ENCODE measurements at places on chromosomes 2 and 18.

GRCh38 chr2:85591563-85591962 is 4.0 kb upstream of the RNF181 start:
- DNase-seq = no peak

DNA sequence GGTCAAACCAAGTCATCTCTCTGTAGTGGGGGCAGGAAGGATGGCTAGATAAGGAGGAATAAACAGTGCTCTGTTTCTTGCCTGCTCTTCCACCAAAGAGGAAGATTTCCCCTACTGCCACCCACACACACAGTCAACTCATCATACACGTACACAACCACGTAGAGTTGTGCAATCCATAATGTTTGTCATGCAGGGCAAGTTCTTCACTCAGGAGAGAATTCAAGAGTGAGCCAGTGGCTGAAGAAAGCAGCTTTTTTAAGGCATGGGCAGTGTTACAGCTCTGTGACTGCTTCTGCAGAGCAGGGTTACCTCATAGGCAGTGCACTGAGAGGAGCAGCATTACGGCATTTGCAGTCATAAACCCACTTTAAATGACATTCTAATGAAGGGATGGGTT is 283.0 kb downstream of the RND3 start:
- DNase-seq = no peak

DNA sequence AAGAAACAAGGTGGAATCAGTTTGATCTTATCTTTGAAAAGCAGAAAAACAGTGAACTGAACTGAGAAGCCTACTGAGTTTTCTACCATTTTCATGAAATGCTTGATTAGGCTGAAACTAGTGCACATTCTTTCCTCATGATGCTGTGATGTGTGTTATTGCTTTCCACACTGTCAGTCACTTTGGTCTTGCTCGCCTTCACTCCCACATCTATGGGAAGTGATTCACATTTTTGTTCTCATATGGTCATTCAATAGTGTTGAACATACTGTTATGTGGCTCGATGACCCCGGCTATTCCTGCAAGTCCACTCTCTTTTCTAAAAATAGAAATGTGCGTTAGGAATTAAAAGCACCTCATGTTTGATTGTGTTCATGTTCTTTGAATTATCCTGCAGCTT is 129.7 kb downstream of the TGIF1 start:
- DNase-seq = no peak

GRCh38 chr2:109208071-109208950 is 79.3 kb downstream of the SH3RF3 start:
- DNase-seq = no peak

- no peak for DNase-seq
Observed at GRCh38 chr18:76466410-76466991, 28.5 kb downstream of the ZNF516 start.

DNA sequence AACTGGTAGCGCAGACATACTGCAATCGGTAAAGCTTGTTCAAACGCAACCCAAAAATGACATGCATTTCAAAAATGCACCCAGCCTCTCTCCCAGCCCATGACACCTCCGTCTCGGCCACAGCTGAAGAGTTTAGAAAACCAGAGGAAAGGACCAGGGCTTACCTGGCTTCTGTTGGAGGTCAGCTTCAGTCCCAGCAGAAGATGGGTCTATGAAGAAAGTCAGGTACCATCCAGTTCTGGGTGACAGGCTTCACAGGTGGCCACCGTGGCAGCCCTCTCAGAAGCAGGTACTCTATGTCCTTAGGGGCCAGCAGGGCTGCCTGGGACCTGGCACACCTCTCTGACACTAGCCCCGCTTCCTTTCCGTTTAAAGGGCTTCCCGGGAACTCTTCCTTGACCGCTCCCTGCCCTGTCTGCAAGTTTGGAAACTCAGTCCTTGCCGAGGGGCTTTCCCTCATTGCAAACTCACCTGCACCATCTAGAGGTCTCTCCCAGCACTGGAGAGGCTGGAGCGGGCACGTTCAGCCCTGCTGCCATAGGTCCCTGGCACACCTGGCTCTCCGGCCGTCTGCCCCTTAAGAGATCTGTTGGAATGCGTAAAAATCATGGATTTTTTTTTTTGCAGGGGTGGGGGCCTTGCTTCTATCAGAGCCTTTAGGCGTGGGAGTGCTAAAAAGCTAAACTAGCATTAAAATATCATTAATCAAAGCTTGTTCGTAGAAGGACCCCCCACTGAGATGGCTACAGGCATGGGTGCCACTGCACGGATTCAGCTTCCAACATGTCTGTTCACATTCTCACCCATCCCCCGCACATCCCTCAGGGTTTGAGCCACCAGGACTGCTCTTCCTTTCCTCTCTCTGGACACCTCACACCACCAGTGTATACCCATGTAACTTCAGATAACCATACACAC is at the start of gene EDAR:
EDAR (minus strand) TSS at position 425 of the 918 bp plus-strand sequence. CDS start 58,206 bp downstream, outside the sequence.
- DNase-seq = no peak

DNA sequence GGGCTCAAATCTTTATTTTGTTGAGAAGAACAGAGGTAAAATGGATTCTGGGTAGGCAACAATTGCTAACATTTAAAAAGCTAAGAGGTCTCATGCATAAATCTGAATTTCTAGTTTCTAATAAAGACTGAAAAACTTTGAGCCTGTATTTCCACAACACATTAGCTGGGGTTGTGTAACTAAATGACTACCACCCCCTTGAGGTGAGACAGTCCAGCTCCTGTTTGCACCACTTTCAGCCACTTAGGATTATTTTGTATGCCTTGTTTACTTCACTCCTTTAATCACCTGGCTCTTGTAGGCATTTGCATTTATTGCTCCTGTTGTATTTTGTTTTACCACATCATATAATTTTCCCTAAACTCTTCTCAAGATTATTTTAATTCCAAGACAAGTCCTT is 376.6 kb downstream of the PTH2R start:
- no peak for DNase-seq

DNA sequence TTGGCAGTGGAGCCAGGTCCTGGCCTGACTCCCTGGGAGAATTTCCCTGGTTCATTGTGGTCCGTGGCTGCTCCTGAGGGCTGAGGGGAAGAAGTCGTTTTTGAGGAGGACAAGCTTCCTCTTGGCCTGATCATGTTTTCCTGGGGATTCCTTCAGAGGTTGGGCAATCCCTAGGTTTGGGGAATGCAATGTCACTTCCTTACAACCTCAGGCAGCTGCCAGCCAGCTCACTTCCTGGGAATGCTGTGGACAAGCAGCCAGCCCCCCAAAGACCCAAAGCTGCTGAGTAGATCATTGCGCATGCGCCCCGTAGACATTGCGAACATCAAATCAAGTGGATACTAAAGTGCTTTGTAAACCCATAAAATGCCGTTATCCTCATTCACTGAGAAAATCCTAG is 7.7 kb upstream of the DNMT3A start:
- DNase-seq = no peak

DNA sequence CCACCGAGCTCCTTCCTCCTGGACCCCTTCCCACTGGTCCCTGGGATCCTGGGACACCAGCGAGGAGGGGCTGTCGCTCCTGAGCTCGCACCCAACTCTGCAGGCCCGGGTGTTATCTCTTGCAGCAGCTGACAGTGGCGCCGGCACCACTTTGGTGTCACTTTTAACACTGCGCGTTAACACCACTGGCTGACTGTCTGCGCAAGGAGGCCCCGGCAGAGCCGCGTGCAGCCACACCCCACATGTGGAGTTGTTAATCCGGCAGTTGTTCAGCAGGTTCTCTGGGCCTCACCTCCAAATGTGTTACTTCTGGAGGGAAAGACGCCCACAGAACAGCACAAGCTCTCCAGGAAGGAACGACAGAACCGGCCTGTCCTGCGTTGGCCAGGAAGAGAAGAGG is 155.0 kb upstream of the GLI2 start:
- no peak for DNase-seq

- no peak for DNase-seq
Observed at GRCh38 chr2:190912726-190913125, 32.1 kb downstream of the GLS start.

DNA sequence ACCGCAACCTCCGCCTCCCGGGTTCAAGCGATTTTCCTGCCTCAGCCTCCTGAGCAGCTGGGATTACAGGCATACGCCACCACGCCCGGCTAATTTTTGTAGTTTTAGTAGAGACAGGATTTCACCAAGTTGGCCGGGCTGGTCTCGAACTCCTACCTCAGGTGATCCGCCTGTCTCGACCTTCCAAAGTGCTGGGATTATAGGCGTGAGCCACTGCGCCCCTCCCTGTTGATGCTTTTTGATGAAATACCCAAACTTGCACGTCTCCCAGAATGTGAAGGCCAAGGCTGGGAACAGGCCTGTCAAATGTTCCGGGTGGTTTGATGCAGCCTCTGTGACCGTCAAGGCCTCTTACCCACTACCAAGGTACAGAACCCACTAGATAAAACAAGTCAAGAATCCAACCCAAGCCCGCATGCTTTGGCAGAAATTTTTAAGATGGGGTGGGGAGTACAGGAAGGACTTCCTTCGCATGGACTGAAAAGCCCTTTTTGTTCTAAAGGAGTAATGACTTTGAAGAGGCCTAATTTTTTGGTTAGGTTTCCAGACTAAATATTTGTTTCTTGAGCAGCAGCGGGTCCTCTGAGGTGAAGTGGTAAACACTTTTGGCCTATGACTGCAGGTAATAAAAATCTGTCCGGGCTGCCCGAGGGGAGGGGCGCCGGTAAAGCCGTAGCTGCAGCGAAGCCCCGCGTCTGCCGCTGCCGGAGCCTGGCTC is 3.7 kb upstream of the EVX2 start:
- DNase-seq = no peak

GRCh38 chr18:1797235-1797634 is 774.1 kb downstream of the METTL4 start:
- no peak for DNase-seq

GRCh38 chr2:42376758-42377157 is 15.7 kb upstream of the COX7A2L start:
- DNase-seq = no peak

DNA sequence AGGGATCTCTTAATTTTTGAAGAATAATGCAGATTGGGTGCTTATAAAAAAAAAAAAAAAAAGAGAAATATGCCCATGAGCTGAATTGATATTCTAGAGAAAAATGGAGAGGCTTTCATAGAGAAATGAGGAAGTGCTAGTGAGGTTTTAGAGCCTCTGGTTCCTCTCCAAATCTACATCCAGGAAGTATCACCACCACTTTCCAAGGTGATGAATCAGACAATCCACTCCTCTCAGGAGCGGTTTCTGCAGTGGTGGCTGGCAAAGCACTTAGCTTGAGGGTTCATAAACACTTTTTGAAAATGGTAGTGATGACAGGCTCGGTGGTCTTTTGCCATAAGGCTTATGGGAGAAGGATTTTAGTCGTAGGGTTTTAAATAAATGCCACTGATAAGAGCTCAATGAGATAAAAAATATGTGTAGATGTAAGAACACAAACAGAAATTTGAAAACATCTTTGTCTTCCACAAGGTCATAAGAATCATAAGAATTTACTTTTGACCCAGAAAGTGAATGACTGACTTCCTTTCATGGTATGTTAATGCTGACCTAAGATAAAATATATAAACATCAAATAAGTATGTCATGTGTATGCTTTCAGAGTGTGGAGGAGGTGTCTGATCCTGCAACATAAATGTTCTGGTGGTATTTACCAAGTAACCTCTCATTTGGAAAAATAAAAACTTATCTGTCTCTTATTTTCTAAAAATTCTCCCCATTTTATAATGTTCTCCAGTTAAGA is 42.1 kb upstream of the DSG1 start:
- no peak for DNase-seq

GRCh38 chr2:236828820-236829219 is 256.9 kb upstream of the COPS8 start:
- no peak for DNase-seq

DNA sequence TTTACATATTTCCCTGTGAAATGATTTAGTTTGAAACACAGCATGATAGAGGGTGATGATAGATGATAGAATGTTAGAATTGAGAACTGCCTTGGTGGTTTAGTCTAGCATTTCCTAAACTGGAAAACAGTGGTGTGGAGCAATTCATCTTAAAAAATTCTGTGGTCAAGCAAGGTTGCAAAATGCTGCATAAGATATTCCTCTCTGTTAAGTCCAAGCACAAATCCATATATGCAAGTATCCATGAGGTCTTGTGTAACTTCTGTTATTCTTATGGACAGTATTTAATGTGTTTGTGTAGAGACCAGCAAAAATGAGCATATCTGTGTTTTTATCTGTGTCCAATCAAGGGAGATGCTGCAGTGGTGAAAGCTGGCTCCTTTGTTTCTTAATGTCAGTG is 30.0 kb downstream of the CPS1 start:
- DNase-seq = no peak

- no peak for DNase-seq
Observed at GRCh38 chr2:109069331-109070194, 59.4 kb upstream of the SH3RF3 start.

GRCh38 chr2:211766689-211767088 is 771.9 kb downstream of the ERBB4 start:
- no peak for DNase-seq

- no peak for DNase-seq
Observed at GRCh38 chr18:29457316-29457889, 1280.5 kb upstream of the CDH2 start.

DNA sequence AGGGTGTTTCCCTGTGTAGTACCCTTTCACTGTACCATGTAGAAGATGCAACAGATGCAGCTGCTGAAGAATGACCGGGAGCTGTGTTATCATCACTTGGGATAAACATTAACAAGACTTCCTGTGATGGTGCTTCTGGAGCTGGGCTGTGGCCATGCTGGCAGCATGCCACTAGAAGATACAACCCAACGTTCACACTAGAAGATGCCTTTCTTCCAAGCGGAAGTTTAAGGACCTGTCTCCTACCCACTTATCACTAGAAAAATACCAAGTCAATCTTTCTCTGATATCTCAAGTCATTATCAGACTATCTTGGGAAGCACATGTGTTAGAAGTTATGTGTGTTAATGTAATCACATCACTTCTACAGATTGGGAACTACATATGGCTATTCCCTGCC is 953.5 kb downstream of the CNTNAP5 start:
- DNase-seq = no peak

- DNase-seq = no peak
Observed at GRCh38 chr18:59810183-59810582, 89.6 kb upstream of the PMAIP1 start.

GRCh38 chr2:137220438-137220993 is 455.2 kb downstream of the THSD7B start:
- no peak for DNase-seq

DNA sequence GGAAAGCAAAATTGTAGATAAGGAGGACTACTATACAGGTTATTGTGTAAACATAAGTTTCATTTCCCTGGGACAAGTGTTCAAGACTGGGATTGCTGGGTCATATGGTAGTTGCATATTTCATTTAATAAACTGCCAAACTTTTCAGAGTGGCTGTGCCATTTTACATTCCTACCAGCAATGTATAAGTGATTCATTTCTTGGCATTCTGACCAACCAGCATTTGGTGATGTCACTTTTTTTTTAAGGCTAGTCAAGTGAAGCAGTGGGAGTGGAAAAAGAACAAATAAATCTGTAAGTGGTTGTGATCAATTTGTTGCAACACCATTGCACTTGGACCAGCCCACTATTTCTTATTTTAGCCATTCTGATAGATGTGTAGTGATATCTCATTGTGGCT is 5.2 kb upstream of the CHCHD5 start:
- DNase-seq = peak; percentile 32

GRCh38 chr2:72619626-72620025 is 206.2 kb downstream of the EXOC6B start:
- DNase-seq = no peak
